Activated CD4-positive, CD25-positive, alpha-beta regulatory T cell (primary cell): ENCODE measurements at places on chromosomes 11 and 22.

DNA sequence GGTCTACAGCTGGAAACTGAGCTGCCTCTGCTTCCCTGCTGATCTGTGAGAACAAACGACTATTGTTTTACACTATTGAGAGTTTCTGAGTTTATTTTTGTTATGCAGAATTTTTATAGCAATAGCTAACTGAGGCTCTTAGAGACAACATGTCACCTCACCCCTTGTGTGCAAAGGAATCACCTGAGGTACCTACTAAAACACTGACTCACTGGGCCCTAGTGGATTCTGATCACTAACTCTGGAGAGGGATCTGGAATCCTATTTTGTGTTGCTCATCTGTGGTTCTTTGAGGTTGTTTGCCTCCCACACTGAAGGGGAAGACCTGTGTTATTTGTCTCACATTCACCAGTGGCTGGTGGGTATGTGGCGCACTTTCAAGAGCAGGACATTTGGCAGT lies 13.4 kb upstream of the B3GAT1 start:
- DNase-seq, result no peak

- no peak for DNase-seq
Observed at GRCh38 chr22:35561796-35562526, 21.3 kb downstream of the RASD2 start.

GRCh38 chr11:131537748-131538147 lies 167.3 kb downstream of the NTM start:
- DNase-seq, result no peak

DNA sequence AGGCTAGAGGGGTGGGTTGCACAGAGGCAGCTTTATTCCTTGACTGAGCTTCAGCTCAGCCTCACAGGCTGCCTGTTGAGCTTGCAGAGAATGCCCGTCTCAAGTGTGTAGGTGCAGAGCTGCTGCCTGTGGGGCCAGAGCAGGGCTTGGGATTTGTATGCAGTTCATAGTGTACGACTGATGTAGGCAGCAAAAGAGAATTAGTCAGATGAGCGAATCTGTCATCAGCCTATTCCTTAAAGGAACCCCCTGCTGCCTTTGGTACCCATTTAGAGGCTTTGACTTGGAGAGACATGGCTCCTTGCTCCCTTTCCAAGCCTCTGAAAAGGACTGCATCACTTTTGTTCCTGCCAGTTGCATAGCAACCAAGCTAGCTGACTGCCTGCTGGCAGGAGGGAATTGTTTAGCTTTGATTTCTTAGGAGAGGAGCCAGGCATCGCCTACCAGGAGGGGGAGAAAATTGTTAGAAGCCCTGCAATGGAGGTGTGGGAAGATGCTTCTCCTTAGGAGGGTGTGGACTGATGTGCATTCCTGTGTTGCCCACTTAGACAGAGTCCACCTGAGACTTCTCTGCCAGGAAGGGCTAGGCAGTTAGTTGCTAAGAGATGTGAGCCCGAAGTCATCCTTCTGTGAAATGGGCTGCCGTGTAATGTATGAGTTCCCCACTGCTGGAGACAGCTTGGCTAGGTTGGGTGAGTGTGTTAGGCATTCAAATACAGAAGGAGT lies 10.9 kb downstream of the ACO2 start:
- no peak for DNase-seq

DNA sequence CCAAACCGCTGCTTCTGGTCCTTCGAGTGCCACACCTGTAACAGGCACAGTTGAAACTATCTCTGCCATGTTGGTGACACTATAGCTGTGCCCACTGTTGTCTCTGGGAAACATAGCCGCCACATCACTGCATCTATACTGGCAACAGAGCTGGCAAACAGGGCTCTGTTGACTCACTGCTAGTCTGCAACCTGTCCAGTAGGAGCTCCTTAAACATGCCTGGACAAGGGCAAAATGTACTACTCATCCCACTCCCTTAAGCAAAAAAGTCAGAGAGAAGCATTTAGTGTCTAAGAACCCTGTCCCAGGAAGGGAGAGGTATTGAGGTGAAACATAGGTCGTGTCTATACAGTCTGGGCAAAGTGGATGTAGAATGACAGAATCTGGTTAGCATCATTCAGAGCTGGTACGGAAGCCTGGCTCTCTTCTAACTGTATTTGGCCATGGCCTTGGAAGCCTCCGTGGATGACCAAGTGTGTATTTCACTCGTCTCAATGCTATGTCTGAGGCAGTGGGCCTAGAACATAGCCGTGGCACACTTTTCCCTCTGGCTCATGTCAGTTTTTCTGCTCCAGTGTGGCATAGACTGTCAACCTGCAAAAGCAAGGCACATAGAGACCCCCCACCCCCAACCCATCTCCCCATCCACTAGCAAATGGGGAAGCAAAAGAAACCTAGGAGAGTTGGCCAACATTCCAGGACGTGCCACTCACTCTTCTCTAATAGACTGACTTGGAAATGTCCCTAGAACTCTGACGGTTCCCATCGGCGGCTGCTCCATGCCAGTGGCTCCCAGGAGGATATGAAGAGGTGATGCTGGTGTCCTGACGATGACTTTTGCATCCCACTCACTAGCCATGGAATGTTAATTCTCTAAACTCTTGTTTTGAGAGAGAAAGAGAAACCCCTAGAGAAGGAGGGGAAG lies 21.4 kb upstream of the PISD start:
- DNase-seq, result no peak

- DNase-seq, result no peak
Observed at GRCh38 chr11:12993626-12994025, 15.5 kb upstream of the RASSF10 start.

DNA sequence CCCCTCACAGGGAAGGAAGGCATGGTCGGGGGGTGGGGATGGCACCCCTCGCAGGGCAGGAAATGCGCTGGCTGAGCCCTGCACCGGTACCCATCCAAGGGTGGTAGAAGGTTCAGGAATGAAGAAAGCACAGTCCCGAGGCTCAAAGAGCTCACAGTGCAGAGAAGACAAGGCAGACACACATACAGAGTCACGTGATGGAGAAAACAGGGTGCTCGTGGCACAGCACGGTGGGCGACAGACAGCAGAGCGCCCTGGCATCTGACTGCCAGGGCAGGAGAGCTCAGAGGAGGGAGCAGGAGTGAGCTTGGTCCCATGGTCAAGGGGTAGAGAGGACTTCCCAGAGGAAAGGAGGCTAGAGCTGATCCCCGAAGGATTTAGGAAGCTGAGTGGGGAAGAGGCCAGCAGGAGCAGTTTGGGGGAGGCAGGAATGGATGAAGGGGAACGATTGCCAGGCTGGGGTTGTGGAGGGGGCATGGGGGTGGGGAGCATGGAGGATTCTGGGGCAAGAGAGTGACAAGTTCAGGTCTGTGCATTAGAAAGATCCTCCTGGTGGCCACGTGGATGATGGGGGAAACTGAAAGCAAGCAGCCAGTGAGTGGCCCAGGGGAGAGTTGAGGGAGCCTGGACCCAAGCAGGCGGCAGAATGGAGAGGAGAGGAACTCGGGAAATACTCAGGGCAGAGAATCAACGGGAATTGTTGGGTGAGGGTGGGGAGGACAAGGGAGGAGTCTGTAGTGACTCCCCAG lies 43.9 kb downstream of the PDE2A start:
- no peak for DNase-seq

DNA sequence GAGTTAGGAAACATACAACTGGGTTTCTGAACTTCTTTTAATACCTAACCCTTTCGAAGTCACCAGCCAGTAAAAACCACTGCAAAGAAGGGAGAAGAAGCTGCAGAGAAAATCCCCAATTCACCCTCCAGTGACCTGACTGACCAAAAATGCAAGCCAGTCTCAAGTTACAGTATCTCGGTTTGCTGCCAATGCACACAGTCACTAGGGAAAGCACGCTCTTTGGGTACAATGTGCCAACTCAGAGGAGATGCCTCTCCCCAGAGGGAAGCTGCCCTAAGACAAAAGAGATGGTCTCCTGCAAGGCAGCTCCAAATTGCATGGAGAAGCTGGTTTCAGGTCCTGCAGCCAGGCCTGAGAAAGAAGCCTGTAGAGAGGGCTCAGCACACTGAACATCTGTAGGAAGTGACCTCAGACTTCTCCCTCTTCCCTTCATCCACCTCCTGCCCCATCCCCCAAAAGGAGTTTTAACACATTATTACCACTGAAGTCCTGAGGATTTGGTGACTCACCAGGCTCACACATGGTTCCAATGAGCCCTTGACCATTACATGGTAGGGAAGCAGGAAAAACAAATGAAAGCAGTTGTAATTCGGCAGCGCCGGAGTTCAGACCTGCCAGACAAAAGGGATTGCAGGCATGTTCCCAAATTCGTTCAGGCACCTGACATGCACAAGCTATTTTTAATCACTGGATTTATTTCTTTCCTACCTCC lies 90.1 kb downstream of the ETS1 start:
- no peak for DNase-seq

- no peak for DNase-seq
Observed at GRCh38 chr11:83336993-83337392, 50.8 kb upstream of the CCDC90B start.

GRCh38 chr11:123450623-123451022 lies 20.6 kb downstream of the GRAMD1B start:
- no peak for DNase-seq

- no peak for DNase-seq
Observed at GRCh38 chr11:27861706-27862430, 161.6 kb upstream of the BDNF start.

GRCh38 chr11:45110562-45110961 lies 35.9 kb upstream of the PRDM11 start:
- DNase-seq, result no peak

GRCh38 chr11:47716692-47717091 lies 1.5 kb upstream of the AGBL2 start:
- no peak for DNase-seq

DNA sequence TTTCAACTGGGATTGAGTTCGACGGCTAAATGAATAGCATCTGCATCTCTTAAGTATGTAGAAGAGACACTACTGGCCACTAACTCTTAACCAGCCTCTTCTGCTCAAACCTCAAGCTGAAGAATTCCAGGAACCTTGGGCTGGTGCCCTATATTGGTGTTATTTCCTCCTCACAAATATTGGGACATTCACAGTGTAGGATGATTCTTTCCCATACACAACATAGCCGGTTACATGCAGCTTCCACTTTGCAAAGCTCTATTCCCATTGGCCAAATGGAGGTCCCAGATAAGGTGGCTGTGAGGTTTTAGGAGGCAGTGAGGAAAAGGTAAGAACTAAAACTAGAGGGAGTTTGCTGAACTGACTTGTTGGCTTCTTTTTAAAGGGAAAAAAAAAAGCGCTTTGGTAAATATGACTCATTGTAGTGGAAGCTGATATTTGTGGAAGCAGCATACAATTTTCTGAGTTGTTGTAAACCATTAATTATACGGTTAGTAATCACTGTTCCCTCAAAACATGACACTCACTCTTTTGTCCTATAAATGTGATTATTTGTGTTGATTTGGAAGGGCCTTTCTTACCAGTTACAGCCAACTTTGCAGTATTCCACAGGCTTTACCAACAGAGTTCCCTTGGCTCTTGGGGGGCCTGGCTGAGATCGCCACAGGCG lies 17.6 kb downstream of the C22orf31 start:
- DNase-seq, result no peak

- DNase-seq, result no peak
Observed at GRCh38 chr11:62953811-62954210, 31.0 kb downstream of the SLC22A6 start.

GRCh38 chr11:59182457-59183151 lies 10.7 kb downstream of the DTX4 start:
- no peak for DNase-seq

DNA sequence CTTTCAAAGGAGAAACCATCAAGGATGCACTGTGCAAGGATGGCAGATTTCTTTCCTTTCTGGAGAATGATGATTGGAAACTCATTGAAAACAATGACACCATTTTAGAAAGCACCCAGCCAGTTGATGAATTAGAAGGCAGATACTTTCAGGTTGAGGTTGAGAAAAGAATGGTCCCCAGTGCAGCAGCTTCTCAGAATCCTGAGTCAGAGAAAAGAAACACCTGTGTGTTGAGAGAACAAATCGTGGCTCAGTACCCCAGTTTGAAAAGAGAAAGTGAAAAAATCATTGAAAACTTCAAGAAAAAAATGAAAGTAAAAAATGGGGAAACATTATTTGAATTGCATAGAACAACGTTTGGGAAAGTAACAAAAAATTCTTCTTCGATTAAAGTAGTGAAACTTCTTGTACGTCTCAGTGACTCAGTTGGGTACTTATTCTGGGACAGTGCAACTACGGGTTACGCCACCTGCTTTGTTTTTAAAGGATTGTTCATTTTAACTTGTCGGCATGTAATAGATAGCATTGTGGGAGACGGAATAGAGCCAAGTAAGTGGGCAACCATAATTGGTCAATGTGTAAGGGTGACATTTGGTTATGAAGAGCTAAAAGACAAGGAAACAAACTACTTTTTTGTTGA lies 9.8 kb downstream of the FAM111A start:
- DNase-seq, result no peak

DNA sequence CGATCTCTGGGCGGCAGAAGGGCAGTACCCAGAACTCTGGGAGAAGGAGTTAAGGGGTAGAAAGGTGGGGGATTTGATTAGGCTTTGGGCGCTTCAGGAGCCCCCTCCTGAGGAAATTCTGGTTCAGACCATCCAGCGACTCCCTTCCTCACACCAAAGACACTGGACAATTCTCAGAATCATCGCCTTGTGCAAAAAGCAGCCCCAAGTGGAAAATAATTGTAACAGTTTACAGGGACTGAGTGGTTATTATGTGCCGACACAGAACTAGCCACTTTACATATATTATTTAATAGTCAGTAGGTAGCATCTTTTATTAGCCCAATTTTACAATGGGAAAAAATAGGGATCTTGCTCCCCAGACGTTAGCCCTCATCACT lies 662 bp upstream of the TRIM3 start:
- DNase-seq, result no peak

- DNase-seq, result no peak
Observed at GRCh38 chr11:65262381-65262680, 569 bp downstream of the POLA2 start.

GRCh38 chr11:94715225-94715624 lies 52.9 kb upstream of the AMOTL1 start:
- DNase-seq, result no peak

DNA sequence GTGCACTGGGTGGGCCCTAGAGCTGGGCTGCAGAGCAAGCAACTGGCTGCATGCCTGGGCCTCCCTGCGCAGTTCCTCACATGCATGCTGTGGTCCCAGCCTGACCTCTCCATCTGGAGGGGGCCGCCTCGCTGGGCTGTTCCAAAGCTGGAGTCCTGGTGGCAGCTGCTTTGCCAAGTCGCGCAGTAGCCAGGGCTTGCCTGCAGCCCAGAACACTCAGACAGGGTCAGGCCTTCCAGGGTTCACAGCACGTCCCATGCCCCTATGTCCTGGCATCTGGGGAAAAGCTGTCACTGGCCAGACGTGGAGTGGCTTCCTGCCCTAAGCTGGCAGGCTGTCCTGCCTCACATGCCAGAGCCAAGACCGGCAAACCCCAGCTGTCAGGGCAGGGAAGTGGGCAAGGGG lies 16.5 kb upstream of the CDC42EP2 start:
- DNase-seq, result no peak

GRCh38 chr11:23205156-23205871 lies 345.0 kb upstream of the CCDC179 start:
- no peak for DNase-seq

DNA sequence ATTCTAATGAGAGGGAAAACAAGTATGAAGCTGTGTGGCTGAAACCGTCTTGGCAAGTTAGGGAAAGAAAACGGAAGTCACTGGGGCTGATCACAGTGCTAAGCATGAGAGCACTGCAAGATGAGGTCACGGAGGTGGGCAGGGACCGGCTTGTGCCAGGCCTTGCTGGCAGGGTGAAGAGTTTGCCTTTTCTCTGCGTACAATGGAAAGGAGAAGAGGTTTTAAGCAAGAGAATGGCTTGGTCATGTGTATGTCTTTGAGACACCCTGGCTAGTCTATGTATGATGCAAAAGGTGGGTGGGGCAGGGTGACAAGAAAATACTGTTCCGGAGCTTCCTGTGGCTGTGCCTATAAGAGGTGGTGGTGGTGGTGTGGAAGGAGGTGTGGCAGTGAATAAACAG lies 567.9 kb downstream of the NTM start:
- DNase-seq, result no peak
